ENCODE measurements at places on chromosomes 12 and 14. TPM values are rescaled to one million over a fixed set of nuclear protein-coding genes. Genes with fewer than 3 reads are reported as not detected.

Gene TMPRSS12
- 0.18 TPM for polyA plus RNA-seq

DNA sequence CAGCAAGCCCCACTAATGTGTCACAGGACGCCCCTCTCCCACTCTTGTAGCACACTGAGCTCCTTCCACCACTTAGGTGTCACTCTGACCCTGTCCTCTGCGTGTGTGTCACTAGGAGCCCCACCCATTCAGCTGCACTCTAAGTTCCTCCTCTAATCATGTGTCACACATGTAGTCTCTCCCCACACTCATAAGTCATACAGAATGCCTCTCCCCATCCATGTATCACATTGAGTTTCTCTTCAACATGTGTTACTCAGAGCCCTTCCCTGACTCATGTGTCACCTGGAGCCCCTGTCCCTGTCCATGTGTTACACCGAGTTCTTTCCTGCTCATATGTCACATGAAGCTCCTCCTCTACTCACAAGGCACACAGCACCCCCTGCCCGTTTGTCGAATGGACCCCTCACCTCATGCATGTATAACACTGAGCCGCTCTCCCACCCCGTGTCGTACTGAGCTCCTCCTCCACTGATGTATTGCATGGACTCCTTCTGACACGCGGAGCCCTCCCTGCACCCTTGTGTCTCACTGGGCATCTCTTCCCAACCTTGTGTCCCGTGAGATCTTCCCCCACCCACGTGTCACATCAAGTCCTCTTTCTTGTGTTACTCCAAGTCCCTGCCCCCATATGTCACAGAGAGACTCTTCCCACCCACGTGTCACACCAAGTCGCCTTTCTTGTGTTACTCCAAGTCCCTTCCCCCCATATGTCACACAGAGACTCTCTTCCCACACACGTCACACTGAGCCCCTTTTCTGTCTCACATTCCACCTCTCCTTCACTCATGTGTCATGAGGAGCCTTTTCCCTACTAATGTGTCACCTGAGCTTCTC, 31.0 kb downstream of the RTL1 start:
- no peak for DNase-seq

DNA sequence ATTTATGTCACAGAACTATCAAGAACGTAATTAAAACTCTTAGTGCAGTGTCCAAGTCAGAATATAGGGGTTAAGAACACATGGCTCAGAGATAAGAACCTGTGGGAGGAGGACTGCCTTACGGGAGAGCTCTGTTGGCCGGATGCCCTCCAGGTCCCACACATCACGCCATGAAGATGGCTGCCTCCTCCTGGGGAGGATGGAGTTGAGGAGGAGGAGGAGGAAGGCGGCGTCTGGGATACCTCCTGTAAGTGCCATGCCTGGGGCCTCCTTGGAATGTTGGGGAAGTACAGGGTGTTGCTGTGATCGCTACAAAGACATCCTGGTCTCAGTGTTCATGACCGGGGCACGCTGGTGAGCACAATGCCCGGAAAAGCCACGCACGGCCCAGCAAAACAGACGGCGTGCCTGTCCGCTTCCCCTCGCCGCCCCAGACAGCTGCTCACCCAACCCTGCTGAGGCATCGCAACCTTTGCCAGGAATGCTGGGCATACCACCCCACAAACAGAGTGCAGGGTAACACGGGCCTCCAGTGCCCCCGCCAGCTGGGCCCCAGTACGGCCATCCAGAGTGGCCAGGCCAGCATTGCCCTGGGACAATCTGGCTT, 28.7 kb upstream of the CD9 start:
- DNase-seq = no peak

Gene SCN8A
- 0.25 TPM for polyA plus RNA-seq

- no peak for DNase-seq
Measured at GRCh38 chr12:22682663-22683062, 57.7 kb downstream of the ETNK1 start.

Gene FKBP4
- 43.4 TPM for polyA plus RNA-seq

Gene FLVCR2
- 15.1 TPM for polyA plus RNA-seq

DNA sequence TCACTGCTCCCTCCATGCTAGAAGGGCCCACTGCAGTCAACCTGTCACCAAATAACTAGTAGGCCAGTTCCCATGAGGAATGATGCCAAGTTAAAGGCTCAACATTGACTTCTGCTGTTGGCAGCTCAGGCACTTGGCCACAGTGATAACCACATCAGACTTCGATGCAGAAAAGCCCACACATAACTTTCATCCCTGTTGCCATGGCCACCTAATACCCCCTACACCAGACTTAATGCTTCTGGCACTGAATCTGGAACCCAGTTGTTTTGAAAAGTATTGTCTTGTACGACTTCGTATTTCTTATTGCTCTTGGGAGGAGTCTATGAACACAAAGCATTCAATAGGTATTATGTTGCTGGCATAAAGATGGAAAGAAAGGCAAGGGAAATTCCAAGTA, 44.3 kb upstream of the HELB start:
- no peak for DNase-seq

Gene OLR1
- polyA plus RNA-seq = 2.3 TPM

DNA sequence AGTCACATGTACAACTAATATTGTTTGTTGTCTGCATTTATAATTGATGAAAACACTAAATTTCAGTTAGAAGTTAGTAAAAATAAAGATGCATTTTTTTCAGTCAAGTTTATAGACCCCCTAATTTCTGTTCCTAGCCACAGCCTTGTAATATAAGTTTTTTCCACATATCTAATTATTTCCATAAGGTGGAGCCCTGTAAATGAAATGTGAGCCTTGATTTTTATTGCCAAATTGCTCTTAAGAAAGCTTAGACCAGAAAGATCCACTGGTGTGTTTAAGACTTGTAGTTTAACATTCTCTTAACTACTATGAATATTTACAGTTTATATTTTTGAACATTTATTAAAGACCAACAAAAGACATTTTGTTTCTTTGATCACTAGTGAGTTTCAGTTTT, 322.1 kb upstream of the RGS6 start:
- DNase-seq = peak; percentile 21

DNA sequence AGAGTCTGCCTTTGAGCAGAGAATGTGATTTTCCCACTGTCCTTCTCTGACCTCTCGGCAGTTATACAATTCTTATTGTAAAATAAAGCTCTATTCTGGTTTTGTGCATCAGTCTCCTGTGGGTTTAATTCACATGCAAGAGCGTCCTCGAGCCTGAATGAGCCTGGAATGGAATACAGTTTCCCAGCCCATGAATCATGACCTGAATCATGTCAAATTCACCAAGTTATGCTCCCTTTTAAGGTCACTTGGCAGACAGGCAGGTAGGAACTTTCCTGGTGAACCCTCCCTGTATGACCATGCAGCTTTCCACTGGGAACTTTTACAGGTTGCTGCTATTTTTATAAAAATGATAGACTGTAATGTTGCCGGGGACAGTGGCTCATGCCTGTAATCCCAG, 41.7 kb downstream of the BICD1 start:
- DNase-seq = no peak

GRCh38 chr12:39807043-39807442, 187.4 kb upstream of the ABCD2 start:
- DNase-seq = no peak

Gene CFAP251
- polyA plus RNA-seq = 1.3 TPM

DNA sequence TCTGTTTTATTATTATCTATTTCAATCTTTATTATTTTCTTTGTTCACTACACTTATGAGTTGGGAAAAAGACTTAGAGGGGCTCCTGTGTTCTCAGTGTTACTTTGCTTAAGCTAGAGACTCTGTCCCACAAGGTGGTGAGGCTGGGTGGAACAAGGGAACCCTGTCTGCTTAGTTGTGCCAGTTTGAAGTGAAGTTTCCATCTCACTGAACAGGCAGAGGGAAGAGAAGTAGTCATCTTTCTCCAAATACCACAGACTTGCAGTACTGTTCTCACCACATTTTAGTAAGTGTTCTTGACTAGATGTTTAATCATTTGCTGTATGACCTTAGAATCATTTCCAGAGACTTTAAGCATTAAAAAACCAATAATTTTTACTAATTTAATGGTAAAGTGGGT, 195.7 kb upstream of the NEDD1 start:
- DNase-seq = no peak
